ENCODE measurements at places on chromosomes 12 and 14.

GRCh38 chr14:80310938-80311750 lies 99.8 kb upstream of the DIO2 start:
- no peak for DNase-seq

DNA sequence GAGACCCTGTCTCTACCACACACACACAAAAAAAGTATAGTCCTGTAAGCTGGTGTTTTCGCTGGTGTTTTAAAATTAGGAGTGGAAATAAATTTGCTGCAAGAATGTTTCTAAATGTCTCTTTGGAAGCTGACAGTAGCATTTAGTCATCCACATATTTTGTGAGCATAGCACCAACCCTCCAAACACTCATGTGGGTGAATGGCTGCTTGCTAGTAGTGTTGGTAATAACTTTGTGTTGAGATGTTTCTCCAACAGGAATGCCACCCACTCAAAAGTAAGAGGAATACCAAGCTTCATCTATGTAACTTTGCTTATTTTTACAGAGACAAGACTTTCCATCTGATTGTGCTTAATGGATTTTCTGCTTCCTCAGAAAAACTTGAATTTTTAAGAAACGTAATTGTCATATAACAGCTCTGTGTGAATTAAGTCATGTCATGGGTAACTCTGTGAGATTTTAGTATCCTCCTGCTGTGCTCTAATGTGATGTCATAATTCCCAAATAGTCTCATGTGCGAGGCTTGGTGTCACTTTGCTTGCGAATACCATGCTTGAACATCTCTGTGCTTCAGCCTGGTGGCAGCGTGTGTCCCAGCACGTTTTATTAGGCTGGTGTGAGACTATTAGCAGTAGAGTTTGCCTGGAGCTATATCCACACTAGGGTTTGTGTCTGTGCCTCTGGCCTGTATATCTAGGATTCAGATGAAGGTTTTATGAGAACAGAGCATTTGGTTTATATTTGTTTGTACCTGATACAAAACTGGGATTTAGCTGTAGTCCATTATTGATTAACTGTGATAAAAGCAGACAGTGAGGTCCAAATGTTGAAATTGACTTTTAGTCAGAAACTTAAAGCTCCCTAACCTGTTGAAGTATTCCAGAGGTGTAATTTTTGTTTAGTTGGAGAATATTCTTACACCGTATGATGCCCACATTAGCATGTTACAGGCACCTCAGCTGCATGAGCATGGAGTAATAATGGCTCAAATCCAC lies 80.5 kb downstream of the FBXW8 start:
- DNase-seq: no peak

DNA sequence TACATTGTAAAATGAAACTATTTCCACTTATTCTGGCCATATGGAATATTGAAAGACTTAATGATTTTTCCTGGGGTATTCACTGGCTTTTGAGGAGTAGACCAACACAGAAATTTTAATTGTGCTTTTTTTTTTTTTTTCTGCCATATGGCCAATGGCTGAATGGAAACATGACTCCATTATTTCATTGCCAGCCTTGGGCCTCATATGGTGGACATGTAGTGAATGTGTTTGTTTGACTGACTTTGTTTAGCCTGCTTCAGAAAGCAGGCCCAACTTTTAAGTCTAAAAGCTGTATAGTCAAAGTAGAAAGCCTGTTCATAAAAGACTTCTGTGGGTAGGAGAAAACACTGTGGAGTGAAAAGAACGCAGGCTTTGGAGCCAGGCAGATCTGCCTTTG lies 2.4 kb downstream of the GNG2 start:
- no peak for DNase-seq

- DNase-seq: no peak
Observed at GRCh38 chr12:2118061-2118460, 65.3 kb downstream of the CACNA1C start.

Data from stimulated activated CD4-positive, alpha-beta T cell treated with anti-CD3 and anti-CD28 coated beads, TNF-alpha, amount 100 ng/mL, for 24 hours (primary cell).